ENCODE measurements at places on chromosomes 4 and X.

GRCh38 chr4:111187108-111187507 is 564.2 kb upstream of the PITX2 start:
- DNase-seq: no peak

GRCh38 chr4:40856840-40857362 is 107.1 kb downstream of the NSUN7 start:
- peak; percentile 65 for DNase-seq

- no peak for DNase-seq
These were observed 1.1 kb upstream of the HELT start for GRCh38 chr4:185016946-185017758.

DNA sequence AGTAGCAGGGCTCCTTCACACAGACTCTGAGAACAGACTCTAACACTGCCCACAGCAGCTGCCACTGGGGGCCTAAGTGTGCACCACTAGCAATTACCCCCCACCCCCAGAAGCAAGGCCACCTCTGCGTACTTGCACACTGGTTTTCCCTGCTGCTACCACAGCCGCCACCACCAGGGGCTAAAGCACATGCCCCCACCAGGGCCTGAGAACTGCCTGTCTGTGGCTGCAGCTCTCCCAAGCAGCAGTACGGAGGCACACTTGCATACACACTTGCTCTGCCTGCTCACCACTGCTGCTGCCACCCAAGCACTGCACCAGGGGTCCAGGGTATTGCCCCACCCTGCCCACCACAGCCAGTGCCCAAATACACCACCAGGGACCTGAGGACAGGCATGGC is 59.6 kb downstream of the SCML2 start:
- no peak for DNase-seq

DNA sequence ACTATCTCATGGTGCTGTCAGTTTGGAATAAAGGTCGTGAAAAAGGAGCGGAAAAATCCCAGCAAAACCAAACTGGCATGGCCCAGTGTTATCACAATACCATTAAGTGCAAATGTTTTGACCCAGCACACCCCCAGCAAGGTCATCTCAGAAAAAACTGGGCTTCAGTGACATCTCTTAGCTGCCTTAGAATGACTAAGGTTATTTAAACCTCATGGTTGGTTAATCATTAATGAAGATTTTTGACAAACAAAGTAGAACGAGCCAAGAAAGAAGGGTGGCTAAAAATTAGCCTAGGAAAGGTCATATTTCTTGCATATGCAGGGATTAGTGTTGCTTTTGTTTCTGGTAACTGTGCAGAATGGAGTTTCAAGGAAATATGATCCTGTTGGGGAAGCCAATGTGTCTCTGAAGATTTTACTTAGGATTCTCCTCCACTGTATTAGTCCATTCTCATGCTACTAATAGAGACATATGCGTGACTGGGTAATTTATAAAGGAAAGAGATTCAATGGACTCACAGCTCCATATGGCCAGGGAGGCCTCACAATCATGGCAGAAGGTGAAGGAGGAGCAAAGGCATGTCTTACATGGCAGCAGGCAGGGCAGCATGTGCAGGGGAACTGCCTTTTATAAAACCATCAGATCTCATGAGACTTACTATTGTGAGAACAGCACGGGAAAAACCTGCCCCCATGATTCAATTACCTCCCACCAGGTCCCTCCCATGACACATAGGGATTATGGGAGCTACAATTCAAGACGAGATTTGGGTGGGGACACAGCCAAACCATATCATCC is 83.5 kb downstream of the CHRNA9 start:
- DNase-seq: no peak

- DNase-seq: no peak
These were observed 78.8 kb downstream of the COQ2 start for GRCh38 chr4:83205760-83206159.

- no peak for DNase-seq
These were observed 47.8 kb downstream of the HTT-AS start for GRCh38 chr4:3026540-3026939.

DNA sequence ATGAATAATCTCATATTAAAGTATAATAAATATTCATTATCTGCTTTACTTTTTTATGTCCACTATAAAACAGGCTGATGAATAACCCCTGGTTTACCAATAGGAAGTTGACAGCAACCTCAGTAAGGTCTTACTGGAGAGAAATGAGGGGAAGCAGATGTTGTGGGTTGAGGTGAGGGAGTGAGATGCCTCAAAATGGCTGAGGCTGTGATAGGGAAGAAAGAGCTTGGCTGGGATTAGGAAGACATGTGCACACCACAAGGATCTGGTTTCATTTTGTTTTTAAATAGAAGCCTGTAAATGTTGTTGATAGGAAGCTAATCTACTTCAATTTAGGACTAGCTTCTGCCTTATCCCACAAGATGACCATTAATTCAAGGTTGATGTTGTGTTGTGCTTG is 14.4 kb upstream of the CYBB start:
- no peak for DNase-seq

DNA sequence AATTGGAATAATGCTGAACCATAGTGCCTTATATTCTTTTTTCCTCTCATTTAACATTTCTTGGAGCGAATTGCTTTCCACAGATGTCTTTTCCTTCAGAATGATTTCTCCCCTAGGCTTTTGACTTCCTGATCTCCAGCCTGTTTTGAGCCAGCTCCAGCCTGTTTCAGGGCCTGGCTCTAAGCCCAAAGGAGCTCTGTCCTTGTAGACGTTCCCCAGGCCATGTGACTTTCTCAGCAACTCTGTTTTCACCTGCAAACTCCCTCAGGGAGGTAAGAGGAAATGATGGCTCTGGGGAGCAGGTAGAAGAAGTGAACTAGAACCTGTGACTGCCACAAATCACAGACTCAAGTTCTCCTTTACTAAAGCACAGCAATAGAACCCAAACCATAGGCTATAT is 89.1 kb downstream of the AKAP4 start:
- DNase-seq: no peak

GRCh38 chrX:1147611-1148515 is 64.6 kb downstream of the CRLF2 start:
- DNase-seq: no peak

DNA sequence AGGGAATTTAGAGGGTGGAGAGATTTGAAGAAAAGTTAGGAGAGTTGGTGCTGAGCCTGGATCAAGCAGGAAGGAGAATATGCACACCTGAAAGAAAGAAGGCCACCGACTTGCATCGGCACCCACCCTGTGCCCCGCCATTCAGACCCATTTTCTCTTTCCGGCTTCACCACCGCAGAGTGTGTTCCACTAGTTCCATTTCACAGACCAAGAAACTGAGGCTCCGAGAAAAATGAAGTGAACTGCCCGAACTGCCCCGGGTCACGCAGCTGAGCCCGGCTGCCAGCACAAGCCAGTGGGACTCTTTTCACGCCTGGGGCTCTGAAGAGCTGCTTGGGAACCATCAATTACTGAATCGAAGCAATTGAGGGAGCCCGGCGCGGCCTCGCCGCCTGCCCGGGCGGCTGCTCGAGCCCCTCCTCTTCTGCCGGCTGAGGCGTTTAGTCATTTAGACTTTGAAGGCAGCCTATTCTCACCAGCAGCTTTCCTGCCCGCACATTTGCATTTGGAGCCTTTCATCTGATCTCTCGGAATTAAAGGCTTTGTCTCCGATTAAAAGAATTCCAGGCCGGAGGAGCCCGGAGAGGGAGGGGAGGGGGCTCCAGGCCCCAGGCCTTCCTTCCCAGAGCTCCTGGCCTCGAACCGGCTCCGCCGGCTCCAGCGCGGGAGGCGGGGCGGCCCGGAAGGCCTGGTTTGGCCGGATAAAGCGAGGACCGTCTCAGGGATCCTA is 140.2 kb upstream of the PJA1 start:
- no peak for DNase-seq

- no peak for DNase-seq
These were observed 77.4 kb downstream of the WDR19 start for GRCh38 chr4:39259571-39260330.

GRCh38 chrX:662126-662525 is 31.5 kb downstream of the SHOX start:
- DNase-seq: no peak

- no peak for DNase-seq
These were observed 366.1 kb upstream of the FAM47C start for GRCh38 chrX:36642052-36642451.

GRCh38 chr4:3299122-3299975 is 6.5 kb downstream of the RGS12 start:
- DNase-seq: no peak

DNA sequence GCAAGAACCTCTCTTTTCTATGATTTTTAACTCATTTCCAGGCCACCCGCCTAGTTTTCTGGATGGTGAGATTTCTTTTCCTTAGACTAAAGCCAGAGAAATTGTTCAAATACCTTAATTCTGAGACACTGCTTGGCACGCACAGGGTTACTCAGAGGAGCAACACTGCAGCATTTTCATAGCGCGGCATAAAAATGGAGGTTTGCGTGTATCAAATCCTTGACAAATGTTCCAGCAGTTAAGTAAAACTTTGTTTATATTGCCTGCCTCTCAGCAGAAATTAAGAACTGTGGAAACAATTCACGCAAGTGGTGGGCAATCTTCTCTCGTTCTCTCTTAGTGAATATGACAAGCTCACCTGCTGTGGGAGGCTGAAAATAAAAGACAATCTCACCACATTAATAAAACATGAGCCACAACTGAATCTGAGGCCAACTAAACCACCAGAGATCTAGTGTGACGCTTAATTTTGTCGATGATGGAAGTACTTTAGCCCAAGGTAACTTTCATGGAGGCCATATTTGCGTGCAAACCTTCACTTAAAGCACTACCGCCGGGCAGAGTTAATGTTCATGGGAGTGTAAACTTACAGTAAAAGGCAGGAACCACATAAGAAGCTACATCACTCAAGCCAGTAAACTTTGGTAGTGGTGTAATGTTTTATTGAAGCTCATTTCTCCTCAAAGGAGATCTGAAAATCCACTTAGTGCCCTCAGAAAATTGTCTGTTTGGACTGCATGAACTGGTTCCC is 894.8 kb upstream of the EPHA5 start:
- no peak for DNase-seq

- no peak for DNase-seq
These were observed 13.6 kb downstream of the EXOC1 start for GRCh38 chr4:55866973-55867574.

GRCh38 chrX:154004315-154004714 is 15.4 kb downstream of the IRAK1 start:
- DNase-seq: no peak

- no peak for DNase-seq
These were observed 65.9 kb downstream of the SRPX start for GRCh38 chrX:38154818-38155217.

GRCh38 chr4:147828331-147828905 is 96.5 kb downstream of the ARHGAP10 start:
- DNase-seq: no peak

DNA sequence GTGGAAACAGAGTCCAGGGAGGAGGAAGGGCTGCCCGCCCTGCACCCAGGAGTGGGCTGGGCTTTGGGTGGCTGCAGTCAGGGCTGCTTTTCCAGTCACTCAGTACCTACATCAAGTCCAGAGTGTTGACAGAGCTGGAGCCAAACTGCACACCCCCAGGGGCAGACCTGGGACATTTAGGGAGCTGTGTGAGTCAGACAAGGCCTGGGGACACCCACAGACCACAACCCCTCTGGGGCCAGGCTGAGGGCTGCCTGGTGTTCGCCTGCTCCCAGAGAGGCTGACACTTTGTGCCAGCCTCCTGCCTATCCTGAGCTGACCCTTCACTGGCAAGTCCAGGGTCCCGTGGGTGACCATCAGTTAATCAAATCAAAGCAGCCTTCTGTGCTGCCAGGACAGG is 240.0 kb downstream of the BCOR start:
- peak; percentile 43 for DNase-seq

GRCh38 chr4:43968011-43968410 is 480.6 kb downstream of the KCTD8 start:
- DNase-seq: no peak

DNA sequence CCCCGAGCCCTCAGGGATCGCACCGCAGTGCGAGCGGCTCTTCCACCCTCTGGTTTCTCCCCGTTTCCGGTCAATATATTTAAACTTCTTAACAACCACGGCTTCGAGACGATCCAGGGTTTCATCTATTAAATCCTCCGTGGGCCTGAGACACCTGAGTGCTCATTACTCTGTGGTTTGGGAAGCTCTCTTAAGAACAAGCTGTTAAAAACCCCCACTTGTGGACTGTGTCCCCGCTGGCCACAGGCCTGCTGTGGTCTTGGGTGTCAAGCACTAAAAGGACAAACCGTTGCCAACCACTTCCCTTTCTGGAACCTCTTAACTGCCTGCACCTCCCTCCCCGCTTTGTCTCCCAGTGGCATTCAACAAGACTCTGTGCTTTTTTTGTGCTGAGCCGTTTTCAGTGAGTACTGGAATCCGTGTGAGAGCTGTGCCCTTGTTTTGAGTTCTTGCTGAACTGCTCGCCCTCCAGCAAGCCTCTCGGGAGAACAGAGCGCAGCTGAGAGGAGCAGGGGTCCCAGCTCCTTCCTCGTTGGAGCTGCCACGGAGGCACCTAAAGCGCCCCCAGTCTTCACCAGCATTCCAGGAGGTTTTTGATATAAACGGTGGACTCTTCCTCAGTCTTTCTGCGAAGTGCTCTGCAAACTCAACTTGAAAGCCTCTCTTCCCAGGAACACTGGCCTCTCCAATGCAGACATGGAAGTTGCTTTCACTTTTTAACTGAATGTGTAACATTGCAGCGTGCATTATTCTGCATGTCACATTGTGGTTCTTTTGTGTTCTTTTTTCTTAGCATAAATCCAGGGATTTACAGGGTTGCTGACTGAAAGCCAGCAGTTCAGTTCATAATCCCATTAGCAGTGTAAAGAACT is 691 bp upstream of the IGFBP7 start:
- no peak for DNase-seq

DNA sequence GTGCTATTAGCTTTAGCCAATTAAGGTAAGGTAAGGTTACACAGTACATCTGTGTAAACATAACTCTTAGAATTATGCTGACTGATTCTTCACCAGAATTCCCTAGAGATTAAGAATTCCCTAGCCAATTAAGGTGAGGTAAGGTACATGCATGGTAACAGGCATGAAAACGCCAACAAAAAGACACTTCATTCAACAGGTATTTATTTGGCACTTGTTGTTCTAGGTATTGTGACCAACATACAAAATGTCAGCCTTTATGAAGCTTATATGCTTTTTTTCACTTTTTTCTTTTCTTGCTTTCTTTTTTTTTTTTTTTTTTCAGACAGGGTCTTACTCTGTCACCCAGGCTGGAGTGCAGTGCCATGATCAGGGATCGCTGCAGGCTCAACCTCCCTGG is 47.2 kb downstream of the EDNRA start:
- DNase-seq: no peak
